ENCODE measurements at places on chromosomes 11 and 22.
A peak's percentile ranks its signal among the peaks of the same experiment; 100 is the strongest.

DNA sequence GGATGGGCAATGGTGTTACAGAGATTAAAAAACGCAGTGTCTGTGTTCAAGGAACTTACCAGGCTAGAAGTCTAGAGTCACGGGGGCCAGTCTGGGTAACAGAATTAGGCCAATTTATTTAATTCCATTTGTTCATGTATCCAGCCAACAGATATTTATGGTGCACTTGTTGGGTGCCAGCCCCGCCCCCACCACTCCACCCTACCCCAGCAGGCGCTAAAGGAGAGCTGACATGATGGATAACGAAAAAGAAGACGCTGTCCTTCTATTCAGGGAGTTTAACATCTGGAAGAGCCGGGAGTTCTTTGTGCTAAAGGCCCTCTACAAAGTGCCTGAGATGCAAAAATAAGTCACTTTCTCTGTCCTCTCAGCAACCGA lies 1.1 kb upstream of the BMAL1 start:
- DNase-seq = no peak

- DNase-seq = no peak
Observed at GRCh38 chr11:1750840-1751530, 590 bp upstream of the IFITM10 start.

DNA sequence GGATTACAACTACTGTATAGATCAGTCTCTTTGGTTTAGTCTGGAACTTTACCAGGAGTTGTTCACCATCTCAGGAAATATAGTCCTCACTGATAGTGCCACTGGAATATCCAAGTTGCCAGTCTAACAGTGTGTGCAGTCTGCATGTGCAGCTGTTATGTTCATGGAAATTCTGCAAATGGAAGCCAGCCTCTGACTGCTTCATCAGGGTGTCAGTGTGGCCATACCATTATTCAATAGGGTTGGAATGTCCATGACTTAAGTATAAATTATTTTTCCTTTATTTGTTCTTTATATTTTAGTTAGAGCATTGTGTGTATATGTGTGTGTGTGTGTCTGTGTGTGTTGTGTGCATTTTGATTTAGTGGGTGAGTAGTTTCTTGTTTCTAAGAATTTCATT lies 51.8 kb downstream of the C11orf96 start:
- DNase-seq = no peak

GRCh38 chr11:14418801-14419417 lies 59.9 kb upstream of the RRAS2 start:
- DNase-seq = no peak

- DNase-seq = no peak
Observed at GRCh38 chr11:36160091-36160490, 129.1 kb downstream of the COMMD9 start.

DNA sequence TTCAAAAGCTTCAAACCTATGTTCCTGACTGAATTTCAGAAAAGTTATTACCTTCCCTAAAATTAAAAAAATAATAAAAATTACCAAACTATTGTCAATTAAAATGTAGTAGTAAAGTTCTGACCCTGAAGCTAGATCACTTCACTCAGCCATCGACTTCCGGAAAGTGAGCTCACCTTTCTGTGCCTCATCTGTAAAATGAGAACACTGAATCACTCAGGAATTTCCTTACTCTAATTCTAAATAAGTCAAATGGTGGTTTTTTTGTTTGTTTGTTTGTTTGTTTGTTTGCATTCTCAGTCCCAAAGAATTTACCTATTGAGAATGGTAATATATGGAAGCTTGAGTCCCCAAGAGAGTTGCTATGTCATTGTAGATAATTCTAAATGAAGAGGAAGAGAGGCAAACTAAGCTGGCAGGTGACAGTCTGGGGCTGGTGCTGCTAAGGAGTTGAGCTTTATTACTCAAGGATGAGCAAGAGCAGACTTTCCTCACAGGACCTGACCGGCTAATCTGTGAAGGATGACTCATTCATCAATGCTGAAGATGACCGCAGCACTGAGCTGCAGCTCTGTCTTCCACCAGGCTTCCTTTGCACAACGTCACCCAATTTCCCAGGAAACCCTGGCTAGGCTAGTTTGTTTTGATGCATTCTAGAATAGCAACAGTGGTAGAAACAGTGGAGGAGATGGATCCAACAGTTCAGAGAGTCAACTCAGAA lies 248.8 kb downstream of the RAB38 start:
- DNase-seq = no peak

GRCh38 chr22:29072193-29072978 lies 449 bp upstream of the KREMEN1 start:
- DNase-seq = no peak

GRCh38 chr22:35783943-35784614 lies 66.4 kb downstream of the APOL5 start:
- DNase-seq = no peak

GRCh38 chr11:1353383-1354124 lies 36.2 kb upstream of the BRSK2 start:
- DNase-seq = no peak

DNA sequence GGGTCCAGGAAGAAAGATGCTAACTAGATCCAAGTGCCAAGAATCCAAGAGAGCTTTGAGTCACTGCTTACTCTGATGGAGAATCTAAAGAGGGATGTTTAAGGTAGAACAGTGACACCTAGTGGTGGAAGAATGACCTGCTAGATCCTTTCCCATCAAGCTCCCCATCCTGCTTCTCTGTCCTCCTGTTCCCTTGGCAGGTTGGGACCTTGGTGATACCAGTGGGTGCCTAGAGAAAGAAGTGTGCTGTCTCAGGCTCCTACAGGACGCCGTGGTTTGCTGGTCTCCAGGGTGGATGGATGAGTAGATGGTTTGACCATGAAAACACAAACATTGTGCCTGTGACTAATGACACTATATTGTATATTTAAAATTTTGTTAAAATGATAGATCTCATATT lies 383.7 kb downstream of the TMEM135 start:
- peak; percentile 1 for DNase-seq

GRCh38 chr22:36419912-36420882 lies 32.4 kb upstream of the MYH9 start:
- no peak for DNase-seq

DNA sequence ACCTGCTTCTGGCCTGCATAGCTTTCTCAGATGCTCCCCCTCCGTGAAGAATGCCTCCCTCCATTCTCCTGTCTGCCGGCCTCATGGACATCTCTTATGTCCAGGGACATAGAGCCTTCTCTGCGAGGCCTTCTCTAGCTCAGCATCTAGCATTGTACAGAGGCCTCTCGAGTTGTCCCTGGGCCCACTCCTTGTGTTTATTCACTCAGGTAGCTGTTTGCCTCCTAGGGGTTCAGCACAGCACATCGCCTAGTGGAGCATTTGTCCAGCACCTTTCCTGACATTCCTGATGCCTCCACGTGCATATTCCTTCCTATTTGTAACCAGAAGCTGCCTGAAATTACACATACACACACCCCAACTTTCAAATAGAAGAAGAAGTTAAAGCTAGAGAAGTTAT lies 101.3 kb downstream of the TBC1D22A start:
- DNase-seq = no peak

DNA sequence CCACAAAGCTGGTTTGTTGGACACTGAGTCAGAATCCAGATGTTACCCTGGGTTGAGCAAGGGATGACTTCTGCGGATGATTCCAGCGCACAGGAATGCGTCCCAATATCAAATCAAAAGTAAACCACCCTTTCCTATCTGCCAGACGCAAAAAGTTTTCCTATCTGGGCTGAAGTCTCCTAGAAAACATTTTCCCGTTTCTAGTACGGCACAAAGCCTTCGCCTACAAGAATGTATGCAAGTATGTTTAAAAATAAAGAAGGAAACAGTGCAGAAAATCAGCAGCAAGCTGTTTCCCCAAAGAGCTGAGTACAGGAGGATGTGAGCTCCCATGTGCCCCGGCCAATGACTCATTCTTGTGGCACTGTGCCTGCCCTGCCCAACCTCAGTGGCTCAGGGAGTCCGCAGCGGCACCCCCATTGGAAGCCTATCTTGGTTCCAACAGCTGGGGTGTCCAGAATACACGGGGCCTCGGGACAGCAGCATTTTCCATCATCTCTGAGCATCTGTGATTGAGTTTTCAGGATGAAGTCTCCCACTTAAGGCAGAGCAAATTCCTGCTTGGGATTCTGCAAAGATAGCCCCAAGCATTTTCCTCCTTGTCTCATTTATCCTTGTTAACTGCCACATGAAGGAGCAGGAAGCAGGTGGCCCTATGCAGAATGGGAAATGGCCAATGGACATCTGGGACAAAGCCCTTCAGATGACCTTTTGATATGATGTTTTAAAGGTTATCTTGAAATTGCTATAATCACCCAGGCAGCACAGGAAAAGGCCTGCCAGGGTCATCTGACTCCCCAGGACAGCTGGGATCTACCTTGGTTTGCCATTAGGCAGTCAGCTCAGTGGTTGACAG lies 17.5 kb downstream of the KCNJ5 start:
- DNase-seq = no peak

GRCh38 chr11:123286761-123287160 lies 91.7 kb upstream of the CLMP start:
- no peak for DNase-seq

- DNase-seq = peak; percentile 2
Observed at GRCh38 chr22:50544078-50544745, 1.5 kb upstream of the KLHDC7B start.

- no peak for DNase-seq
Observed at GRCh38 chr11:98423933-98424332, 596.8 kb upstream of the CNTN5 start.

- DNase-seq = no peak
Observed at GRCh38 chr11:123729602-123730001, 11.9 kb downstream of the ZNF202 start.

GRCh38 chr11:124778281-124778680 lies 16.2 kb upstream of the ESAM start:
- DNase-seq = no peak

- DNase-seq = no peak
Observed at GRCh38 chr22:50473088-50473487, 1.7 kb downstream of the SBF1 start.

DNA sequence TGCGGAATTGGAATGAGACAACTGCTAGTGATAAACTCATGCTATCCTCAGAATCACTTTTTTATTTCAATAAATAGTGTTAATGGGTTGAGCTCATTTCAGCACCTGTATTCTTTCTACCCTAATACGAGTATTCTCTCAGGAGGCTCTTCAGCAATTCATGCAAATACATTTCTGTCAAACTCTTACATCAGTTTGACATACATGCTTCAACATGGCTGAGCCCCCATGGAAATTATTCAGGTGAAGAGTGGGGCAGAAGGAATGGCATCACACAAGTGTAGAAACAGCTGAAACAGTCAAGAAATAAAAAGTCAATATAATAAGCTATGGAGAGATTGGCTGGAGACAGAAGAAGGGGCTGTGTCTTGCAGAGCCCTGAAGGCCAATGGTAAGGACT lies 77.8 kb upstream of the SNX19 start:
- DNase-seq = no peak

DNA sequence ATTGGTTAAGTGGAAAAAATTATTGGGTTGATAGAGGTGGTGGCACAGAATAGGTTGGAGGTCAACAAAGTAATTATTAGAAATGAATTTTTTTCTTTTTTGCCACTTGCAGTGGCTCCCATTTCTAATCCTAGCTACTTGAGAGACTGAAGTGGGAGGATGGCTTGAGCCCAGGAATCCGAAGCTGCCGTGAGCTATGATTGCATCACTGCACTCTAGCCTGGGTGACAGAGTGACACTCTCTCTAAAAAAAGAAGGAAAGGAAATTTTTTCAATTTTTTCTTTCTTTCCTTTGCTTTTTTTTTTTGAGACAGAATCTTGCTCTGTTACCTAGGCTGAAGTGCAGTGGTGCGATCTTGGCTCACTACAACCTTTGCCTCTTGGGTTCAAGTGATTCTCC lies 2.2 kb upstream of the BCO2 start:
- DNase-seq = no peak

All from GF-D8 (cell line).